ENCODE measurements at places on chromosomes 12 and 14. TPM values are rescaled to one million over a fixed set of nuclear protein-coding genes. Genes with fewer than 3 reads are reported as not detected.

The SERPINA10 gene
- total RNA-seq: 0.06 TPM

The HSPB8 gene
- 15.1 TPM for total RNA-seq

The TRHDE gene
- total RNA-seq: 0.13 TPM

The HOXC4 gene
- 4.3 TPM for total RNA-seq
